Melanocyte of skin (primary cell): ENCODE measurements at places on chromosomes 11 and 22. TPM values are rescaled to one million over a fixed set of nuclear protein-coding genes. Genes with fewer than 3 reads are reported as not detected.

Gene SMTNL1
- not detected in 2 replicates for total RNA-seq

Gene OR52E8
- not detected in 2 replicates for total RNA-seq

Gene OR2D2
- 0.77 and 1.00 TPM in 2 replicates for total RNA-seq

Gene AIFM3
- 1.5 and 1.7 TPM in 2 replicates for total RNA-seq

Gene SIK2
- 16.5 and 24.7 TPM in 2 replicates for total RNA-seq

Gene NAALADL1
- total RNA-seq = 4.6 and 5.7 TPM in 2 replicates

Gene IRAG1
- not detected in 2 replicates for total RNA-seq

Gene KRTAP5-11
- total RNA-seq = not detected in 2 replicates

Gene OR56A1
- total RNA-seq = not detected in 2 replicates

Gene NRIP3
- total RNA-seq = 13.4 and 22.2 TPM in 2 replicates

Gene FOLR3
- total RNA-seq = not detected in 2 replicates

Gene DNAL4
- total RNA-seq = 10.3 and 13.4 TPM in 2 replicates

Gene C11orf97
- not detected in 2 replicates for total RNA-seq

Gene RAB39A
- total RNA-seq = 0.15 and 2.3 TPM in 2 replicates

Gene KCNK4
- not detected in 2 replicates for total RNA-seq

Gene ADM2
- total RNA-seq = under 0.01 and 1.0 TPM in 2 replicates

Gene KRTAP5-1
- not detected in 2 replicates for total RNA-seq

Gene CD82
- 31.9 and 35.0 TPM in 2 replicates for total RNA-seq

Gene MFNG
- 0.77 TPM in 1 of 2 replicates, not detected in the other for total RNA-seq
